ENCODE measurements at places on chromosomes 5 and 9.

- DNase-seq: peak; percentile 2
These were observed 984.5 kb upstream of the CDH18 start for GRCh38 chr5:20972419-20972925.

DNA sequence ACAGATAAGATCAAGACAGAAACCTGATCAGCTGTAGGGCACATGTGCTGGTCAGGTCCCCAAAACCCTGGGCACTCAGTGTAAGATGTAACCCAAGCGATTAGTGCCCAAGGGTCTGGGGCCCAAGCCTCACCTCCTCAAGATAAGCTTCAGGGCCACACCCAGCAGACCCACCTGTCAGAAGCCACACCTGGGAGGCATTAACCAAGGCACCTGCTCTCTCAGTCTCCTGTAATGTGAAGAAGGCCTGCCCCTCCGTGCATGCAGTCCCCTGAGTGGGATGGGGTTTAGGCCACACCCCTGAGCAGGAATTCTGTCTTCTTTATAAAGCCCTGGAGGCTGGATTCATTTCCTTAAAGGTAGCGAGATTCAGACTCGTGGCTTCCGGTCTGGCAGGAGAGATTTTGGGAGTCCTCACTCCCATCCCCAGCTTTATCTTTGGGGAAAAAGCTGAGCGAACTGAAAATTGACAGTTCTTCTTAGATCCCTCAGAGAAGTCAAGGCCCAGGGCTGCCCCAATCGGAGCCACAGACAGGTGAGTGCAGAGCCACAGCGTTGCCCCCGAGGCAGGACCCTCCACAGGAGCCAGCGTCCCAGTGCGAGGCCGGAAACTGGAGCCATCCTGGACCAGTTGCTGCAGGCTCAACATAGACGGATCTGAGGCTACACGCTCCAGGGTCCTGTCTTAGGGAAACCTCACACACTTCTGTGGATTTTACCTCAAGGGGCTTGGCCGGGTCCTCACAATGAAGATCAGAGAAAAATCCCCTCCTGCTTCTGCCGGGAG, 357.6 kb upstream of the IRX4 start:
- no peak for DNase-seq

DNA sequence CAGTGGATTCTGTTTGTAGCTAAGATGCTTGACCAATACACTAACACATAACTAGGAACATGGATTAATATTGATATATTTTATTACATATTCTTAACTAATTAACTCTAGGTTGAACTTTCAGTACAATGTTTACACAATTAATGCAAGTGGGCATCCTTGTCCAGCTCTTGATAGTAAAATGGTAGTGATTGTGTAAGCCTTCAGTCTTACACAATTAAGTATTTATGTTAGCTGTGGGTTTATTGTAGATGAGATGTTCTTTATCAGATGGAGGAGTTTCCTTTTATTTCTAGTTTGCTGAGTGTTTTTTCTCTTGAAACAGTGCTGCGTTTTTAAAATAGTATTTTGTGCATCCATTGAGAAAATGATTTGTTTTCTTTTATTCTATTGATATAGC, 1210.8 kb downstream of the CDH12 start:
- no peak for DNase-seq

- no peak for DNase-seq
These were observed 30.7 kb downstream of the ACOT12 start for GRCh38 chr5:81363093-81363871.

DNA sequence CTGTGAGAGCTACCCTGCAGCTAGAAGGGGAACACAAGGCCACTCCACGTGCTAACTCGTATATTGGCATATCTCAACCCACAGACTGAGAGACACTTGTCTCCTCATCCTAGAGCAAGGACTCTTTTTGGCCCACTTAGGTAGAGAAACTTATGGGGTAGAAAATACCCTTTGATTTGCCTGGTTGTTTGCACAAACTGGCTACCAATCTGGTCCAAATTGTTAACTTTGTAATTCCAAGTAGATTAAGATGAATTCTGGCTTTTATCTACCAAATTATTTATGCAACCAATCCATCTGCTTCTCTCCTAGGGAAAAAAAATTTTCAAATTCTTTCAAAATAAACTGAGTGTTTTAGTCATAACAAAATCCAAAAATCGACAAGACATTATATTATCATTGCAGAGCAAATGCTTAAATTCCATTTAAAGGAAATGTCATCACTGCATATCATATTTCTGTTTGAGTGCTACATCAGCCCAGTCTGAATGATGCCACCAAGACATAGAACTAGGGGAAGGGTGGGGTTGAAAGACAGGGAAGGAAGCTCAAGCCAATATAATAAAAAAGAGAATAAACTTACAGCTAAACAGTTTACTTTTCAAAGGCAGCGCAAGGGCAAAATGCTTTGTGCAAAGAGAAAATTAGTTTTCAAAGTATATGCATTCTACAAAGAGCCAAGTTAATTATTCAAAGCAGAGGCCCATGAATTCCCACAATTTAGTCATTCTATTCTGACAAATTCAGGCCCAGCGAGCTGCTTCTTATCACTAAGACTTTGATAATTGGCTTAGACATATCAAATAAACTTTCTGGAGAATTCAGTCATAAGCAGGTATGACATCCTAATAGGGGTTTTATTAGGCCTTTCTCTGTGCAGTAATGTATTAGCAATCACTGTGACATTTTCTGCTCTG, 198.0 kb downstream of the CAAP1 start:
- DNase-seq: peak; percentile 96

DNA sequence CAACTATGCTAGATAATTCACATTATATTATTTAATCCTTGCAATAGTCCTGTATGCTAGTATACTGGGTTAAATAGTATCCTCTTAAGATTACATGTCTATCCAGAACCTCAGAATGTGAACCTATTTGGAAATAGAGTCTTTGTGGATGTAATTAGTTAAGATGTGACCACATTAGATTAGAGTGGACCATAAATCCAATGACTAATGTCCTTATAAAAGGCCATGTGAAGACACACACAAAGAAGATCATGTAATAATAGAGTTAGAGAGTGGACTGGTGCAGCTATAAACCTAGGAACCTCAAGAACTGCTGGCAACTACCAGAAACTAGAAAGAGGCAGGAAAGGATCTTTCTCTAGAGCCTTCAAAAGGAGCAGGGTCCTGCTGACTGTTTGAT, 263.6 kb upstream of the PTGER4 start:
- no peak for DNase-seq

DNA sequence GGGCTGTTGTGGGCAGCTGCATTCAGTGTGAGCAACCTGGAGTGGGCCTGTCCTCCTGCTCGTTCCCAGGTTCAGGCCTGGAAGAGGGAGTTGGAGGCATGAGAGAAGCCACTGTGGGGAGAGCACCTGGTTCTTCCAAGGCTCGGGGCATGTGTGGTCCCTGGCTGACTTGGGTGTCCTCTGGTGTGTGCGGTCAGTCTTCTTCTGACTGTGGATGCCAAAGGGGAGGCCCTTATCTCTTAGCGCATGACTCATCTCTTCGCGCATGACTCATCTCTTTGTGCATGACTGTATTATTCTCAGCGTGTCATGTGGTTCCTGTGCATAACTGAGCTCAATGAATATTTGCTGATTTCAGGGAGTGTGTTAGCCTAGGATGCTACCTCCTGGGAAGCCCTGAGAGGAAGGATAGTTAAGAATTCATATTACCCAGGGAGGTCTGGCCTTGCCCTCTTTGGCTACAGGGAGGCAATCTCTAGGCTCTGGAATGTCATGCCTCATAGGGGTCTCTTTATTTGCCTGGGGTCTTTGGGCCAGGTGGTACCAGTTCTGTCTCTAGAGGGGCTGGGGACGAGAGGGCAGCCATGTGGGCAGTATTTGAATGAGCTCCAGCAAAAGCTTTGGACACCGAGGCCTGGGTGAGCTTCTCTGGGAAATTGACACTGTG, 188.7 kb downstream of the HSPA4 start:
- DNase-seq: no peak

DNA sequence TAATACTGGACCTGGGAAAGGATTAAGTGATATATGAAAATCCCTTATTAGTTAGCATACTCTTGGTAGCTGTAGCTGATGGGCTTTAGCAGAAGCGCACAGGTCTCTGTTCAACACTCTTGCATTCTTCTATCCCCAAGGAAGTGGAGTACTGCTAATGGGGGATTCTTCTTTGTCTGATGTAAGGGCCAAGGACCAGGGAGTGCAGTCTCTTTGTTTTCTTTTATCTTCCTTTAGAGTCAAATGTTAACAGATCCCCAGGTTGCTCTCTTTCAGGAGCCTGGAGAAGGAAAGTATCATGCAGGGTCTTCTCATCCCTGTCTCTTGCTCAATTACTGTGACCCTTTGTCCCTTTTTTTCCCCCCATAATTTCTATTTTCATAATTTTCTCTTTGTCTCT, 1146.9 kb upstream of the DMAC1 start:
- DNase-seq: no peak

- DNase-seq: no peak
These were observed 14.0 kb downstream of the MAP3K1 start for GRCh38 chr5:56829137-56829908.

DNA sequence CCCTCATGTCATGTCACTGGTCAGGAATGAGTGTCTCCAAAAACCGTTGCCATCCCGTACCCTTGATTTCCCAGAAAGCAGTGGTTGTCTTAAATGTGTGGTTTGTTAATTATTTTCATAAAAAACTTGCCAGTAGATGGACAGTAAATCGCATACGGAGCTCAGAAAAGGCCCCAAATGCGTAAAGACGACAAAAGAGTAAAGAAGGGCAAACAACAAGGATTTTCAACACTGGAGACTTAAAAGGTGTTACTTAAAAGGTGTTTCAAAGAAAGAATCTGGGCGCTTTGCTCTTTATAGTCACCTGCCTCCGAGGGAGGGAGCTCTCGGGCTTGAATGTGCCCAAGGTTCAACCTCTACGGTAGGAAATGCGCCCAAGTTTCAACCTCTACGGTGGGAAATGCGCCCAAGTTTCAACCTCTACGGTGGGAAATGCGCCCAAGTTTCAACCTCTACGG, 734 bp downstream of the KIF27 start:
- no peak for DNase-seq

DNA sequence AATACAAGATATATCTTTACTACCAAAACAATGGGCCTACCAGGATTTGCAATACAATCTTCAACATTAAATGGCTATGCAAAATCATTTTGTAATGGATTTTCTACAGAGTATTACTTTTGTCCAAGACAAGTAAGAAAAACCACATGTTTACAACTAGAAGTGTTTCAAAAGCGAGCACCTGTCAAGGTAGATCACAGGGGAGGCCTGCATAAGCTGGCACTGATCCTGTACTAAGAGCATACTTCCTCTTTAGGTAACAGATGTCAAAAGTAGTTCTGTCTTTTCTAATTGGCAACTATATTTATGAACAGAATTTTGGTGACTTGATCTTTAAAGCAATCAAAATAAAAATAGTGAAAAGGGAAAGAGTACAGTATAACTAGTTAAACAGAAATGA, 249.0 kb downstream of the MLLT3 start:
- no peak for DNase-seq

DNA sequence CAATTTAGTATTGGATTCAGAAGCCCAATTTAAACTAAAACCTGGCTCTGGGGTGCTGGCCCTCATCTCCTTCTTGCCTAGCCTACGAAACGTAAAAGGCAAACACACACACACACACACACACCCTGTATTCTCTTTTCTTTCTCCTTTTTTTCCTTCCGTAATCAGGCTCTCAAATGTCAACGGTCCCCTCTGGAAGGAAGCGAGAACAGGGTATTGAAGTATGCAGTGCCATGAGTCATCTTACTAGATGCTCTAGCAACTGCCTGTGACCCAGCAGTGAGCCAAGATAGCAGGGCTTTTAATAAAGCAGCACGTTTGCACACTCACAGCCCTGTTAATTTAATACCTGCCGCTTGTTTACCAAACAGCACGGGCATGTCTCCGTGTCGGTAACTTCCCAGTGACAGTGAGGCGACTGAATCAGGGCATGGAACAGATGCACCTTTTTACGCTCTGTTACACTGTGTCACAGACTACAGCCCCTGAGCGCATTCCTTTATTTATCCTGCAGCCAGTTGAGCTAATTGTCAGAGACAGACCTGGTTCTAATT, 243.8 kb downstream of the BNC2 start:
- DNase-seq: peak; percentile 40

- no peak for DNase-seq
These were observed 68.7 kb downstream of the MTMR12 start for GRCh38 chr5:32244017-32244416.

DNA sequence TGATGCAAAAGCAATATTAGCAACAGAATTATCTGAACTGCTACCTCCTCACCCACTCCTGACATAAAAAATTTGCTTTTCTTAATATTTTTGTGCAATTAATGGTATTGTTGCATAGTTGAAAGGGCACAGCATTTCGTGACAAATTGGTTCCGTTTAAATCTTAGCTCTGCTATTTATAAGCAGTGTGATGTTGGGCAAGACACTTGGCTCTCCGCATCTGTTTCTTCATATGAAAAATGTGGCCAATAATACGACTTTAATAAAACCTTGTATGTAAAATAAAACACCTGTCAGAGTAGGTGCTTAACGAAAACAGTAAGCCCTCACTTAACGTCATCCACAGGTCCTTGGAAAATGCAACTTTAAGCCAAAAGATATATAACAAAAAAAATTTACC, 4.2 kb downstream of the TMEM167A start:
- DNase-seq: no peak

DNA sequence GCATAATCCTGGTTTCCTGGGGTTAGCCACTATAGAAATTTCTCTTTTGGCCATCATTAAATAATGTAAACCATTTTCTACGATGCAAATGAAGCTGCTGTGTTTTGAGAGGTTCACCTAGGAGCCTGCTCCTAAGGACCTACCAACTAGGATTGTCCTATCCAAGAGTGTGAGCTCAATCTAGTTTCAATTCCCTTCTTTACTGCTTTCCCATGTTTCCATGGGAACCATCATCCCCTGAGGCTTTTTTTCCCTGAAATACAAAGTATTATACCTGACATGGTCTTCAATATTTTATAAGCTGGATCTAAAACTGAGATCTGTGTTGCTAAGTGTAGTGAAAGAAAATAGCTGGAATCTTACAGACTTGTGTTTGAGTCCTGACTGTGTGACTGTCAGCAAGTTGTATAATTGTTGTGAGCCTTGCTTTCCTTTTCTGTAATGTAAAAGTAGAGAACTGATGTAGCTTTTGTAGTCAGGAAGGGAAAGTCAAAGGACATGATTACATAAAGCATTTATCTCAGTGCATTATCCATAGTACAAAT, 453.2 kb downstream of the PRR16 start:
- DNase-seq: peak; percentile 44

- no peak for DNase-seq
These were observed 29.3 kb downstream of the CSF1R start for GRCh38 chr5:150057052-150057451.

- no peak for DNase-seq
These were observed 107.5 kb downstream of the NDFIP1 start for GRCh38 chr5:142215915-142216681.

GRCh38 chr5:76683816-76684731, 31.9 kb upstream of the F2R start:
- DNase-seq: no peak

- DNase-seq: no peak
These were observed 36.5 kb upstream of the LRRC14B start for GRCh38 chr5:154826-155225.

Measured in brain (organoid and tissue), 16 donors.